Forelimb muscle (tissue), 1 donor: ENCODE measurements at places on chromosomes 3 and 15.

GRCh38 chr3:134149286-134149685, 101.4 kb downstream of the RYK start:
- DNase-seq, result no peak

GRCh38 chr3:178583963-178584575, 47.8 kb downstream of the KCNMB2 start:
- no peak for DNase-seq

- DNase-seq, result no peak
These were observed 24.1 kb upstream of the RASGRP1 start for GRCh38 chr15:38588672-38589071.

DNA sequence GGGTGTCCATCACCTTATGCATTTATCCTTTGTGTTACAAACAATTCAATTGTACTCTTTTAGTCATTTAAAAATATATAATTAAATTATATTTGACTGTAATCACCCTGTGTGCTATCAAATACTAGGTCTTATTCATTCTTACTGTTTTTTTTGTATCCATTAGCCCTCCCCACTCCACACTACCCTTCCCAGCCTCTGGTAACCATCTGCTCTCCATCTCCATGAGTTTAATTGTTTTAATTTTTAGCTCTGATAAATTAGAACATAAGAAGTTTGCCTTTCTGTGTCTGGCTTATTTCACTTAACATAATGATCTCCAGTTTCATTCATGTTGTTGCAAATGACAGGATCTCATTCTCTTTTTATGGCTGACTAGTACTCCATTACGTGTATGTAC, 16.8 kb downstream of the C3orf20 start:
- DNase-seq, result no peak

DNA sequence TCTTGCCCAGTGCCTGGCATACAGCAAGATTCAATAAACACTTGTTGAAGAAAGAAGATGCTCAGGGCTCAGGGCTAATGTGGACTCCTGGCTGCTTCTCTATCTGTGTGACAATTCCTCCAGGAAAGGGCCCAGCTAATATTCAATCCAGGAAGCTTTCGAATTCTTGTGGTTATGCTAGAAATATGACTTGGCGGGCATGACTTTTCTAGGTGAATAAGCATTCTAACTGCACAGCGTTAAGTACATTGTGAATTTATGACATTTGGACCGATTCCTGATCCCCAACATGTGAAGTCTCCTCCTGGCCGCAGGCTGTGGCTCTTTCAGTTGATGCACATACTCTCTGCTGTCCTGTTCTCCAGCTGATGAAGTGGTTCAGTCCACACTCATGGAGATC, 117.0 kb downstream of the IMPG2 start:
- DNase-seq, result no peak

GRCh38 chr3:56813653-56813960, 11.9 kb upstream of the ARHGEF3 start:
- DNase-seq, result no peak

DNA sequence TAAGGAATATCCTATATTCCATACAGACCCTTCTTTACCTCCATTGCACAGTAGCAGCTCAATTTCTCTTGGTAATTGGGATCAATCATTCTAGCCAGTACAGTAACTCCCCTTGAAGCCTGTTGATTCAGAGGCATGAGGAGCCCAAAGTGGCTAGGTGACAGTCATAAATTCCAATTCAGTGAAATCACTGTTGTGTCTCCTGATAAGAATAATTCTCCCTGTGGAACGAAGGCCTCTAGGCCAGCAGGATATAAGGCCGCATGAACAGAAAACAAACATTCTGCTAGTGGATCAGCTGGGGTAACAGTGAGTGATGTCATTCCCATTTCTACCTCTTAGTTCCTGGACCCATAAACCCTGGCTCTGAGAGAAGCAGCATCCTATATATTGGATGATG, 696.3 kb downstream of the NR2F2 start:
- DNase-seq, result no peak

DNA sequence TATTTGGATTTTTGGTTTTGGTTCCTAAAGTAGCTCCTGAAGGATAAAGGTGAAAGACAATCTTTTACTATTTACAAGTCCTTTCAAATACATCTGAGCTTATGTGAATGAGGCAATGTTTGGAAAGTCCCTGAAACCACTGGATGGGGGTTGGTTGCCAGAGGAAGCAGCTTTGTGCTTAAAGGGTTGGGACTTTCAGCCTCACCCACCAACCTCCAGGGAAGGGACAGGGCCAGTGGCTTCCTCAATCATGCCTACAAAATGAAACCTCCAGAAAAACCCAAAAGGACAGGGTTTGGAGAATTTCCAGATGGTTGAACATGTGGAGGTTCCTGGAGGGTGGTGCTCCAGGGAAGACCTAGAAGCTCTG, 20.9 kb upstream of the ABHD17C start:
- DNase-seq, result no peak

GRCh38 chr3:16837602-16838001, 47.2 kb upstream of the PLCL2 start:
- no peak for DNase-seq
